Natural killer cell treated with Interleukin-12 subunit alpha and Interleukin-12 subunit beta and Interleukin-15 and Interleukin-18, amount 100 ng/mL, for 72 hours (primary cell): ENCODE measurements at places on chromosomes 6 and 20. TPM values are rescaled to one million over a fixed set of nuclear protein-coding genes. Genes with fewer than 3 reads are reported as not detected.

- H3K4me1 ChIP-seq, result no peaks in the 10 kb centered on the region
- H3K27ac ChIP-seq, result no peak overlapping the region
- no peaks in the 10 kb centered on the region for H3K27me3 ChIP-seq
- no peaks in the 10 kb centered on the region for H3K36me3 ChIP-seq
- H3K4me3 ChIP-seq, result no peak overlapping the region
Measured at GRCh38 chr20:60306105-60306504, 347.9 kb downstream of the CDH26 start.

The SLC17A4 gene
- not detected for total RNA-seq

GRCh38 chr6:116411284-116411623, 40.5 kb downstream of the DSE start:
- H3K27me3 ChIP-seq, result peaks cover 8% of the 10 kb centered on the region
- no peaks in the 10 kb centered on the region for H3K4me1 ChIP-seq
- no peak for DNase-seq
- no peak overlapping the region for H3K27ac ChIP-seq
- no peak overlapping the region for H3K4me3 ChIP-seq

DNA sequence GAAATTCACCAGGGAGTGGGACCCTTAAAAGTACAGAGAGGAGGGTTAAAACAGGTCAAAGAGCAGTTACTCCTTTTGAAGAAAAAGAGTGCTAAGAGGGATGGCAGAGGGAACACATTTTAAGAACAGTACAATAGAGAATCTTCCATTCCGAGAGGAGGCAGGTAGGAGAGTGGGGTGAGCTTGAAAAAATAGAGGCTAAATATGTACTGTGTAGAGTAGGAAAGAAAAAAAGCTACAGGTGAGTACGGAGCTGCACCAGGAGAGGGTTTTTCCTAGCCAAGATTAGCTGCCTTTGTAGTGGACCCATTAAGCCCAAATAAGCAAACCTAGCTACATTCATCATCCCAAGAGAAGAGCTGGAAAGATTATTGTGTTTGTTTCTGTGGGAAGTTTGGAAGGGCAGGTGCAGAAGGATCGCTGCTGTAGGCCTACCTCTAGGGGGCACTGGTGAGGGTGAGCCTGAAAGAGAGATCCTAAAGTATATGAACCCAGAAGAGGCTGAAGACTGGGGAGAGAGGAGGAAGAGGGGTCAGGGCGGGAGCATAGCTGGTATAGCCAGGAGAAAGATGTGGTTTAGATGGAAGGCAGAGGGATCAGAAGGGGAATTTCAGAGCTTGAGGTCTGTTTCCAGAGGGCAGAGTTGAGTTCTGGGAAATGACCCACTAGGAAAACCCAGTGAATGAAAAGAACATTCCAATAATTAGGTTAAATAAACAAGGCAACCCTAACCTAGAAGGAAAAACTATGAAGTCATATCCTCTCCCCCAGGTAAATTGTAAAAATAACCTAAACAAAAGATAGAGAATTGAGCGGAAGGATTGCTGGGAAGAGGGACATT, 50.2 kb upstream of the HINT3 start:
- DNase-seq, result no peak
- peaks cover 21% of the 10 kb centered on the region for H3K36me3 ChIP-seq
- H3K4me3 ChIP-seq, result no peak overlapping the region

The RPS6KA2 gene
- total RNA-seq, result 2.8 TPM

GRCh38 chr6:153959276-153959675, 79.8 kb upstream of the OPRM1 start:
- H3K36me3 ChIP-seq, result no peaks in the 10 kb centered on the region
- no peak overlapping the region for H3K27ac ChIP-seq
- no peaks in the 10 kb centered on the region for H3K27me3 ChIP-seq
- H3K4me3 ChIP-seq, result no peak overlapping the region

GRCh38 chr20:39259010-39259803, 297.1 kb downstream of the DHX35 start:
- H3K4me1 ChIP-seq, result peaks cover 2% of the 10 kb centered on the region
- H3K27ac ChIP-seq, result no peak overlapping the region
- peaks cover 6% of the 10 kb centered on the region for H3K27me3 ChIP-seq

The KIF13A gene
- 33.6 TPM for total RNA-seq

DNA sequence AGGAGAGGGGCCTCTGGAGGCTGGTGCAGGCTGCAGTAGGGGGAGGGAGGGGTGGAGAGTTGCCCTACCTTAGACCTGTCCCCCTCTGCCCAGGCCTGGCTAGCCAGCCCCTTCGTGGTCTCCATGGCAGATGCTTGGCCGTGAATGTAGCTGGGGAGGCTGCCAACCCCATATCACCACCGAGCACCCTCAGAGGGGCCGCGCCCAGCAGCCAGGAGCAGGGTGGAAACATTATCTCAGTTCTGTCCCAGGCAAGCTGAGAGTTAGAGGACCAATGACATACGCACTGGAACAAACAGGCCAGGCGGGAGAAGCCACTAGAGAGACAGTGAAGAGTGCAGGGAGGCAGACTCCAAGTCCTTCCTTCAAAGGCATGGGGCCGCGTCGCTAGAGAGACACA, 66.5 kb downstream of the LRFN2 start:
- peaks cover 15% of the 10 kb centered on the region for H3K4me1 ChIP-seq
- H3K27ac ChIP-seq, result no peak overlapping the region
- H3K4me3 ChIP-seq, result no peak overlapping the region
- H3K27me3 ChIP-seq, result peaks cover 26% of the 10 kb centered on the region
- H3K36me3 ChIP-seq, result no peaks in the 10 kb centered on the region

DNA sequence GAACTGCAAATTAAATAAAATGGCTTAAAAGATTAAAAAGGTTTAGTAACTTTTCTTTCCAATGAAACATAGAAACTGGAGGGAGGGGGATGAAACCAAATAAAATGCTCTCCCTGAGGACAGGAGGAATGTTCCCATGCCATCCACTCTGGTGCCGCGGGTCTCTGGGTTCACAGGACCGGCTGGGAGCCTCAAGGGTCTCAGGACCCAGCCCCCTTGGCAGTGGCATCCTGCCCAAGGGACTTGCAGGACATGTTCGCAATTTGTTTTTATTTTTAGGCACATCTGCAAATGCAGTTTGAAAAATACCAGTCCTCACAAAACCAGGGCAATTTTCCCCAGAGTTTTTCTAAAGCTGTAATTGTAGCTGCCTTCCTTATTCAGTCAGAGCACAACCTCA, 7.5 kb downstream of the BEND3 start:
- H3K36me3 ChIP-seq, result no peaks in the 10 kb centered on the region
- no peak overlapping the region for H3K27ac ChIP-seq
- DNase-seq, result no peak

DNA sequence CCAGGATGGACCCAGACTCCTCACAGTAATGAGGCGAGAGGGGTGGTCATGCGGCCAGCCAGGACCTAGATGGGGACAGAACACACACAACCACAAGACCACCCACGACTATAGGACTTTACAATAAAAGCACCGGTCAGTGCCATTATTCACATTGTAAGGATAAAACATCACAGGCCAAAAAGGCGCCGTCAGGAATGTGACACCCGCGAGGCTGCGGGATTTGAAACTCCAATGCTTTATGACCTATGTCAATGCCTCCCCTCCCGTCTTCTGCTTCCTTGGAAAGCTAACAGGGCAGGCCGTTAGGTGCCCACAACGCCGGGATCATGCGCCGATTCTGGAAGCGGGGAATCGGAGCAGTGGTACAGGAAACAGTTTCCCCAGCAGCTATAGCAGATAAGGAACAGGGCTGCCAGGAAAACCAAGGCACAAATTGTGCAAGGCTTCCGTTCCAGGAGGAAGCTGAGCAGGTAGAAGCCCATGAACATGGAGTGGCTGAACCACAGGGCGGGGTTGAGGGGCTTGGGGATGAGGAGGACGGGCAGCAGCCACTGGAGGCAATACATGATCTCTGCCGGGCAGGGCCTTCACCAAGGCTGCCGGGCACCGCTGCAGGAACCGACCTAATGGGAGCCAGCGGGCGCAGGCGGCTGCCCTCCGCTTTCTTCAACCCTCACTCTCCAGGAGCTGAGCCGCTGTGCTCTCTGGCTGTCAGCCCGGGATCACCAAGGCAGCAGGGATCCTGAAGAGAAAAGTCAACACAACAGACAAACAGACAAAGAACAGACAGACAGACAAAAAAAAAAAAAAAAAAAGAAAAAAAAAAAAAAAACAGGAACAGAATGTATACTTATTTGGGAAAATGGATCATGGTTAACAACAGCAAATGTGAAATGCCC, 2.2 kb upstream of the NNAT start:
- peaks cover 18% of the 10 kb centered on the region for H3K4me1 ChIP-seq
- DNase-seq, result no peak
- H3K27me3 ChIP-seq, result no peaks in the 10 kb centered on the region
- no peak overlapping the region for H3K27ac ChIP-seq

The TFAP2A gene
- total RNA-seq, result 0.31 TPM

GRCh38 chr6:19549109-19549508, 288.1 kb upstream of the ID4 start:
- no peaks in the 10 kb centered on the region for H3K27me3 ChIP-seq
- no peaks in the 10 kb centered on the region for H3K4me1 ChIP-seq
- H3K4me3 ChIP-seq, result no peak overlapping the region
- no peaks in the 10 kb centered on the region for H3K36me3 ChIP-seq
- no peak overlapping the region for H3K27ac ChIP-seq

DNA sequence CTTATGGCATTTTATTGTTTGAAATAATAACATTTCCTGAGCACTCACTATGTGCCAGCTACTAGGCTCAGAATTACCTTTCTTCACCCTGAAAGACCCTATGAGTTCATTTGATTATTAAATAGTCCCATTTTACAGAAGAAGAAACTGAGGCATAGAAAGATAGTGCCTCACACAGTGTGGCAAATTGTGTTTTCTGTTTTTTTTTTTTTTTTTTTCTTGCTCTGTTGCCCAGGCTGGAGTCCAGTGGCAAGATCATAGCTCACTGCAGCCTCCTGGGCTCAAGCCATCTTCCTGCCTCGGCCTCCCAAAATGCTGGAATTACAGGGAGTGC, 59.7 kb upstream of the PTPN1 start:
- peaks cover 26% of the 10 kb centered on the region for H3K27me3 ChIP-seq
- no peaks in the 10 kb centered on the region for H3K36me3 ChIP-seq
- DNase-seq, result no peak
- H3K4me3 ChIP-seq, result peak overlapping the region; percentile 80

The PNLDC1 gene
- 1.1 TPM for total RNA-seq

The ADAM33 gene
- total RNA-seq, result not detected

- H3K27me3 ChIP-seq, result peaks cover 20% of the 10 kb centered on the region
- no peak overlapping the region for H3K4me3 ChIP-seq
- DNase-seq, result no peak
- H3K36me3 ChIP-seq, result peaks cover 13% of the 10 kb centered on the region
- peaks cover 10% of the 10 kb centered on the region for H3K4me1 ChIP-seq
Measured at GRCh38 chr6:170173335-170173881, 117.5 kb downstream of the DLL1 start.
